ENCODE measurements at places on chromosomes 1 and 21.
A peak's percentile ranks its signal among the peaks of the same experiment; 100 is the strongest.

GRCh38 chr1:212161231-212161781, 123.9 kb upstream of the PPP2R5A start:
- no peak for DNase-seq

DNA sequence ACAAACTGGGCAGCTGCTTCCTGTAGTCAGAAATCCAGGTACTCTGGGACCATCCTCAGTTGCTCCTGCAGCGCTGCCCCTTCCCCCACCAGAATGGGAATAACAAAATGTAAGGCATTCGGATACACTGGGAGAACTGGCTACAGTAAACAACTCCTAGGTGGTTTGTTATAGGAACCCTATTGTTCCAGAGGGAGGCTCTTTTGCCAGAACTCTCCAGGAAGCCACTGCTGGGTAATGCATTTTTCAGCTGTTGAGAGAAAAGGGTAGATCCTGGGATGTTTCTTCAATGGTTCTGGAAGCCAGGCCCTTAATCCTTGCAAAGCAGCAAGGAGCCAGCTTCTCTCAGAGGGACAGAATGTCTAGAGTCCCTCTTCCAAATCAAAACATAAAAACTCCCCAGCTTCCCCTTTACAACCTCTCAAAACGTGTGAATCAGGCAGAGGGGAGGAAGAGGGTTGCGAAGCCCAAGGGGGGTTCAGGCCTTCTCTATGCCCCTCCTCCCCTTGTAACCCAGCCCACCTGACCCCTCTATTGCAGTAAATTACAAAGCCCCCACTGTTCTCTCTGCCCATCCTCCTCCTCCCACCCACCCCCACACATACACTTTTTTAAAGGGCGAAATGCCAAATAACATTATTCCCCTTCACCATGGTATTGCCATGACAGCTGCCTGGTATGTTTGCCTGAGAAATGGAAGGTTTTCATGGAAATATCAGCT, 29.1 kb downstream of the PLPP3 start:
- DNase-seq = no peak

- DNase-seq = no peak
Measured at GRCh38 chr1:78071696-78072095, 25.9 kb downstream of the GIPC2 start.

DNA sequence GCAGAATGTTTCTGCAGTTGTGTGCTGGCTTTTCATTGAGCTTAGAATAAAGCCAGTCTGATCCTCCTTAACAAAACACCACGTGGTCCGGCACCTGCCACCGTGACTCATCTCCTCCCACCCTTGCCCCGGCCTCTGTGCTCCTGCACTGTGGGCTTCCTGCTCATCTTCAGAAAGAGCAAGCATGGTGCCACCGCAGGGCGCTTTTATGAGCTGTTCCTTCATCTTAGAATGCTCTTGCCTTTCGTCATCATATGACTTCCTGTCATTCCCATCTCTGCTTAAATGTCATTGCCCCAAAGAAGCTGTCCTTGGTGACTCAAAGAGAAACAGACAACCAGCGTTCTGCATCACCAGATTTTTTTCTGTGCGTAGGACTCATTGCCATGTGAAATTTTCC, 117.8 kb downstream of the HHAT start:
- peak; percentile 45 for DNase-seq

- no peak for DNase-seq
Measured at GRCh38 chr21:45405819-45406762, 1.1 kb downstream of the COL18A1 start.

GRCh38 chr1:17177651-17178050, 27.3 kb upstream of the PADI1 start:
- no peak for DNase-seq

DNA sequence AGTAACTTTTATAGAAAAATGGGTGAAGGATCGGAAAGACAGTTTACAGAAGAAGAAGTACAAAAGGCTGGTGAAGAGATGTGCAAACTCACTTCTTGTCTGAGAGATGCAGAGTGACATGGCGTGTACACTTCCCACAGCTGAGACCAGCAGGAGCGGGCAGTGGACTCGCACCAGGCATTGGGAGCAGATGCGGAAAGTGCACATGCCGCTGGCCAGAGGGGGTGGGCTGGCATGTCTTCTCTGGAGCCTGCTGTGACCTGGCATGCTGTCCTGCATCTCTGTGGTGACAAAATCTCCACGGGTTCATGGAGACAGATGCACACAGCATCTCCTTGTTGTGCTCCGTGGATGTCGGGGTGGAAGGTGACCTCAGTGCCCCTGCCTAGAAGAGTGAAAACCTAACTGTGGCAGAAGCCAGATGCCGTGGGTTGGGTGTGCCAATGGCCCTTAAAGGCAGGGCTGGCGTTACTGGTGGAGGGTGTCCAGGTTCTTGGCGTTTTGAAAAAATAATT, 128.6 kb upstream of the COL6A1 start:
- no peak for DNase-seq

DNA sequence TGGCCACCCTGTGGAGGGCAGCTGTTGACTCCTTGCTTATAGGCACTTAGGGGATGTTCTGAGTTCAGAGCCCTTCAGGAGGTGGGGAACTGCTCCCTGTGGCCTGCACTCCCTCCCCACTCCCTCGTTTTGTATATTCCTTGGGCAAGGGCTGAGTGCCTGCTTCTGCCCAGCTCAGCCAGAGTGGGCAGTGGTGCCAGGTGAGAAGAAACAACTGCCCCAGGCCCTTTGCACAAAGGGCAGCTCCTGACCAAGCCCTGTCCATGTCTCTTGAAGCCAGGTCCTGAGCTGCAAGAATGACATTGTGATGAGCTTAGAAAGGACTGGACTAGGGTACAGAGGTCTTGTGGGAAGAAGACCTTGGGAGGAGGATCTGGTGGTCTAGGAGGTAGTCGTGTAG, 2.2 kb downstream of the AGTRAP start:
- no peak for DNase-seq

GRCh38 chr1:189939967-189940366, 537.7 kb downstream of the BRINP3 start:
- DNase-seq = no peak

DNA sequence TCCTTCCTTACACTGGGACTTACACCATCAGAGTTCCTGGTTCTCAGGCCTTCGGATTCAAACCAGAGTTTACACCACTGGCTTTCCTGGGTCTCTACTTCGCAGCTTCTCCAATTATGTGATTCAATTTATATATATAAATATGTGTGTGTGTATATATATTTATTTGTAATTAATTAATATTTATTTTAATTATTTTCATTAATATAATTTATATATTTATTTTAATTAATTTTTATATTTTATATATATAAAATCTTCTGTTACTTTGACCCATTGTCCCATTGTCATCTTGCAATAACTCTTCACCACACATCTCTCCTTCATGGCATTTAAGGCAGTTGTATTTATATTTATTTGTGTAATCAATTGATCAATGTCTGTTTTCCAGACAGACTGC, 28.4 kb upstream of the ST6GALNAC3 start:
- no peak for DNase-seq

- no peak for DNase-seq
Measured at GRCh38 chr21:29708401-29708800, 231.4 kb downstream of the GRIK1 start.

Data from activated CD8-positive, alpha-beta memory T cell treated with anti-CD3 and anti-CD28 coated beads for 1 hour (primary cell).